ENCODE measurements at places on chromosomes 3 and 15.

DNA sequence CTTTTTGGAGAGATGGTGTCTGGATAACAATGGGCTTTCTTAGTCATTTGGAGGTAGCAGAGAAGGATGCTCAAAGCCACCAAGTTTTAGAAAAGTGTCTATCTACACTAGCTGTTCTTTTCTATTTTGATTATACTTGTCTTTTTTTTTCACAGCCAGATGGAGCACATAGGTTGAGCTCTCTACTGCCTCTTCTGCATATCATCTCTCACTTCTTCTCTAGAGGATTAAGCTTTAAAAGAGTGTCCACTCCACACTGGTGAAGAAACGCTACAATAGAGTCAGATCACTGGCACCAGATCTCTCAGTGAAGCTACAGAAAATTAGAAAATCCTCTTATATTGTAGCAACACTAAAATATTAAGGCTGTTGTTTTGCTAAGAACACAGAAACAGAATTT is 145.3 kb upstream of the MBNL1 start:
- DNase-seq, result no peak

DNA sequence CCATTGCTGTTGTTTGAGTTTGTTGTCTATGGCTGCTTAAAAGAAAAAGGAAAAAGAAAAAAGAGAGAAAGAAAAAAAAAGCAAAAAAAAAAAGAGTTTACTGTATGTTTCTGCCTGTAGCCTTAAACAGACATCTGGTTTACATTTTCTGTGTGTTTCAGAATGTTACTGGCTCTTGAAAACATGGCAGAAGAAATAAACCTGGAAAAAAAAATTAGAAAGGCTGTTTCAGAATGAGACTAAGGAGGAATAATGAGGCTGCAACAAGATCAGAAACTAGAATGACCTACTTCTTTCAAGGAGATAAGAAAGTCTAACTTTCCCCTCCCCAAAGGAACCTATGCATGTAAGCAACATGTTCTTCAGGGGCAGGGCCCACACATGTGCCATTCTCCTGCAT is 292.1 kb downstream of the DIPK2A start:
- no peak for DNase-seq

DNA sequence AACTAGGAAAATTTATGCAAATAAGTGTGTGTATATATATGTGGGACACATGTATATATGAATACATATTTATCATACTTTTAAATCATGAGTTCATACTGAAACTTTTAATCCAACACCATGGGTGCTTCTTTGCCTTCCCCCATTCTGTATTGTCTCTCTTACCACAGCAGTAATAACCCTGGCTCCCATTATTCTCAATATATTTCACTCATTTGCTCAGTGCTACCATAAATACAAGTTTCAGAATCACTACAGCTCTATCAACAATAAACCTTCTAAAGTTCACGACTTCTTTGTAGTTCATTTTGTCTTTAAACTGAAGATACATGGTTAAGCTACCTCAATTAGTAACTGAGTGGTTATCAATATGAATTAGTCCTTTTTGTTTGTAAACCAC is 82.2 kb downstream of the PCCB start:
- DNase-seq, result no peak

DNA sequence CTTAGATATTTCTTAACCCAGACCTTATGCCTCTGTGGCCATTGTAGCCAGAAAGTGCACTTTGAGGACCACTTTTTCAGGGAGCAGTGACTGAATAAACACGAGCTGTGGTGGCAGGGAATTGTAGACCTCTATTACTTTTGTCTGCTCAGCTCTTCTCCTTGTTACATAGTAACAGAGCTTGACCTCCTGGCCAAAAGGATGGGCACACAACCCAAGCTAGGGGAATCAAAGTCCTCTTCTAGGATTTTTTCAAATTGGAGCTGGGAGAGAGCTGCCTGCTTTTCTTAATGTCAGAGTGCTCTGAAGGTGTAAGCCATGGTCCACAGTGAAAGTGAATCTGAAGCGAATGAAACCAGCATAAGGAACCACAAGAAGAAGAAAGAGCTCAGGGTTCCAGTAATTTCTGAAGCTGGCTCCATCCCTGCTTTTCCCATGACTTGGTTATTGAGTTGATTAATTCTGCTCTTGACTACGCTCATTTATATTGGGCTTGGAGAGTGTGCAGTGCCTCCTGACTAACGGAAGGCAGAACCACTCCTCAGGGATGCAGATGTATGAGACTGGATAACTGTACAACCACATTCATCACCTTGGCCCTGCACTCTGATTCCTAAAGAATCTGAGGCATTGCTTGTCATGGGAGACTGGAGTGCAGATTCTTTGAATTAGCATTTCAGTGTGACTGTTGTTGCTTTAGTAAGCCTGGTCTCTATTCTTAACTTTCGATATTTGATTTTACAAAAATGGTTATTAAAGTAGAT is 60.9 kb downstream of the TLNRD1 start:
- DNase-seq, result no peak

- no peak for DNase-seq
Observed at GRCh38 chr3:108453565-108453964, 56.8 kb downstream of the MYH15 start.

Measured in stimulated activated CD4-positive, alpha-beta T cell treated with anti-CD3 and anti-CD28 coated beads, TNF-alpha, amount 100 ng/mL, for 1 hour (primary cell).